Frontal cortex (tissue), 4 donors: ENCODE measurements at places on chromosomes 1 and 21.

- DNase-seq = no peak
These were observed 212.8 kb upstream of the RAB4A start for GRCh38 chr1:229058111-229058561.

- DNase-seq = no peak
These were observed 954.9 kb downstream of the ADGRL2 start for GRCh38 chr1:82755671-82756070.

GRCh38 chr1:212089560-212090163, 54.1 kb downstream of the DTL start:
- no peak for DNase-seq

DNA sequence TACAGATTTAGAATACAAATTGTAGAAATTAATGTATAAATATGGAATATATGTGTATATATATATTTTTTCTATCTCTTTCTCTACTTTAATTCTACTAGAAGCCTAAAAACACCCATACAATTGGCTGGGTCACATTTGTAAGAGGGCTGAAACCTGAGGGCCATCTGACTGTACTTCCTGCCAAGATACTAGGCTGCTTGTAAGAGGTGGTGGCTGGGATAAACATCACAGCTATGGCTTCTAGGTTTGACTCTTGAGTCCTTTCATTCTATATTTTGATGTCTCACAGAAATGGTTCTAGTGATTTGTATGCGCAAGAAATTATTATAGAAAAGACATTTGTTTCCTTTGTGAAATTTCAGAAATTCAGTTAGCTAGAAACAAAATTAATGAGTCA, 1155.2 kb upstream of the B3GALT2 start:
- no peak for DNase-seq

DNA sequence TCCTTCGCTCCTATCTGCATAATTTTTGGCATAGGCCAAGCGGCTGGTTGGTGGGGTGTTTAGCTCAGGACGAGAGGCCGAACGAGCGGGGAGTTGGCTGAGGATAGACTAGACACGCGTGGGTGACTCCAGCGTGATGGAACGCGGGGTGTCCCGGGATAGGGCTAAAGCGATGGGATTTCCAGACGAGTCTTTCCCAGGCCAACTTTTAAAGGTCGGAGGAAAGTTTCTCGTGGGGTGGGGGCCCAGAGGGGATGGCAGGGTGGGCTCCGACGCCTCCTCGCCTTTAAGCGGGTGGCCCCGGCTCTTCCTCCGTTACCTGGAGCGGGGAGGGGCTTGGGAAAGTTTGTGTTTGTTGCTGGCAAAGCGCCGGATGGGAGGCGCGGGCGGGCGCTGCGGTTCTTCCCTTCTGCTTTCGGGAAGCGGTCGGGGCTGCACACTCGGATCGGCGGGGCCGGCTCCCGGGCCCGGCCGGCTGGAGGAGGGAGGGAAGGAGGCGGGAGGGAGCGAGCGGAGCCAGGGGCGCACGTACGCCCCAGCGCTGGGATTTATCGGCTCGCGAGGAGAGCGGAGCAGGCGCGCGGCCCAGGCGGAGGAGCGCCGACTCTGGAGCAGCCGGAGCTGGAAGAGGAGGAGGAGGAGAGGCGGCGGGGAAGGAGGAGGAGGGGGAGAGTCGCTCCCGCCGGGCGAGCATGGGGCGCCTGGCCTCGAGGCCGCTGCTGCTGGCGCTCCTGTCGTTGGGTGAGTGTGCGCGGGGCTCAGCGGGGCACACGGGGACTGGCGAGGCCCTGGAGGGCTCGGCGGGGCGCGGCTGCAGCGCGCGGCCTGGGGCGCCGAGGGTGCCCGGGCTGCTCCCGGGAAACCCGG, at the start of gene PTGFRN:
Gene PTGFRN, plus strand, starts transcription at position 405 of the 867 bp plus-strand sequence. Its CDS starts 288 bp downstream, at position 693.
- peak; percentile 66 for DNase-seq

GRCh38 chr1:8226747-8227146, 91.2 kb upstream of the SLC45A1 start:
- DNase-seq = no peak

GRCh38 chr1:72570815-72571214, 288.5 kb upstream of the NEGR1 start:
- no peak for DNase-seq
